ENCODE measurements at places on chromosomes 16 and 17.

DNA sequence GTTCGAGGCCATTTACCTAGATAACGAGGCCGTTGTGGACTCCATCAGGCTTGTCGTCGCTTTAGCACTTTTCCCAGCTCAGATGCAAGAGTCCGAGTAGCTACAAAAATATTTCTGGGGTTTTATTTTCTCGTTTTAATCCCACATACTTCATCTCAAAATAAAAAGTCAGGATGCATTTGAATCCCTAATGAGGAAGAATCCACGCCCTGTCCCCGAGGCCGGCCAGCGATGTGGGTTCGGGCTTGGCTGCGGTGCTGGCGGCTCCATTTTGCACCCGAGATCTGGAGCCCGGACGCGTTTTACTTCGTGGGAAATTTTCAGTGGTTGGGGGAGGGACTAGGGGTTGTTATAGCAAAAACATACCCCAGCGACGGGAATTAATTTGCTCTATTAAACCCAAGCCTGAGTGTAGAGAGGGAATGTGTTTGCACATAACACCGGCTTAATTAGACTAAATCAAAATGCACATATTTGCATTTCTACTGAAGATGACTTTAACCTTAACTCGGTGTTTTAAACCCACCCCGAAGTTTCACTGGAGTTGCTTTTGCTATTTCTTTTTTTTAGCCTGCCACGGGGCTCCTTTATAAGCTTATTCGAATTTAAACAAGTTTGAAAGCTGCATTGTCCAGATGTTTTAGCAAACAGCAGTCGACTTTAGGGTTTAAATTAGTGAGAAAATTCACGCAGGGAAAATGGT lies 4.8 kb downstream of the IRX5 start:
- DNase-seq = no peak

GRCh38 chr17:31700973-31701372 lies 158.1 kb downstream of the COPRS start:
- no peak for DNase-seq

- DNase-seq = no peak
Observed at GRCh38 chr16:88514526-88515232, 55.5 kb upstream of the ZC3H18 start.

GRCh38 chr16:6016530-6017184 lies 919.1 kb upstream of the EEF2KMT start:
- DNase-seq = peak; percentile 15

- no peak for DNase-seq
Observed at GRCh38 chr16:50932348-50932935, 190.6 kb downstream of the CYLD start.
